ENCODE measurements at places on chromosomes 2 and 18.

DNA sequence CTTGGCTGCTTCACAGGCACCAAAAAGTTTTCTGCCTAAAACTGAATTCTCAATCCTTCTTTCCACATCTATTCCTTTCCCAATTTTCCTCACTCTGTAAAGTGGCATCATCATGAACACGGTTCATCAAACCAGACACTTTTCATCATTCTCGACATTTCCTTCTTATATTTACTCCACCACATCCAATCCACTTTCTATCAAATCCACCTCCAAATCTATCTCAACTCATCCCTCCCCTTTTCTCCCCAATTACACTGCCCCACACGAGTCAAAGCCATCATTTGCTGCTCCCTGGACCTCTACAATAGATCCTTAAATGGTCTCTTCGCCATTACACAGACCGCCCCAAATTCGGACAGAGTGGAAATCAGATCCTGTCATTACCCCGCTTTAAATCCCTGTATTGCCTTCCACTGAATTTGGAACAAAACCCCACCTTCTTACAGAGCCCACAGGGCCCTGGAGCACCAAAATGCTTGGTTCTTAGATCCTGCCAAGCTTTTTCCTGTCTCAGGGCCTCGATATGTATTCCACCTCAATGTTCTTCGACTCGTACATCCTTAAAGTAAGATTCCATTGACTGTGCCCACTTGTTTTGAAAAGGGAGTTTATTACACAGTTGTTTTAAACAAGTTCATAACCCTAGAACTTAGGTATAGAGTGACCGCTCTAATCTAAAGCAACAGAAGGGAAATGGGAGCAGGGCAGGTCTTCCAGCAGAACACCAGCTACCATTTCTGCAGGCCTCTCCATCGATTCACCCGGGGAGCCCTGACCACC, 856 bp downstream of the ACAA2 start:
- DNase-seq: no peak
- peak overlapping the region; percentile 98 for H3K27ac ChIP-seq
- peaks cover 17% of the 10 kb centered on the region for H3K27me3 ChIP-seq
- H3K4me1 ChIP-seq: peaks cover 72% of the 10 kb centered on the region
- H3K36me3 ChIP-seq: peaks cover 25% of the 10 kb centered on the region

- no peaks in the 10 kb centered on the region for H3K36me3 ChIP-seq
- no peak for DNase-seq
- no peak overlapping the region for H3K4me3 ChIP-seq
- peaks cover 28% of the 10 kb centered on the region for H3K4me1 ChIP-seq
- H3K27me3 ChIP-seq: no peaks in the 10 kb centered on the region
- H3K27ac ChIP-seq: peak overlapping the region; percentile 5
These were observed 48.7 kb downstream of the SERTAD2 start for GRCh38 chr2:64605026-64605471.

DNA sequence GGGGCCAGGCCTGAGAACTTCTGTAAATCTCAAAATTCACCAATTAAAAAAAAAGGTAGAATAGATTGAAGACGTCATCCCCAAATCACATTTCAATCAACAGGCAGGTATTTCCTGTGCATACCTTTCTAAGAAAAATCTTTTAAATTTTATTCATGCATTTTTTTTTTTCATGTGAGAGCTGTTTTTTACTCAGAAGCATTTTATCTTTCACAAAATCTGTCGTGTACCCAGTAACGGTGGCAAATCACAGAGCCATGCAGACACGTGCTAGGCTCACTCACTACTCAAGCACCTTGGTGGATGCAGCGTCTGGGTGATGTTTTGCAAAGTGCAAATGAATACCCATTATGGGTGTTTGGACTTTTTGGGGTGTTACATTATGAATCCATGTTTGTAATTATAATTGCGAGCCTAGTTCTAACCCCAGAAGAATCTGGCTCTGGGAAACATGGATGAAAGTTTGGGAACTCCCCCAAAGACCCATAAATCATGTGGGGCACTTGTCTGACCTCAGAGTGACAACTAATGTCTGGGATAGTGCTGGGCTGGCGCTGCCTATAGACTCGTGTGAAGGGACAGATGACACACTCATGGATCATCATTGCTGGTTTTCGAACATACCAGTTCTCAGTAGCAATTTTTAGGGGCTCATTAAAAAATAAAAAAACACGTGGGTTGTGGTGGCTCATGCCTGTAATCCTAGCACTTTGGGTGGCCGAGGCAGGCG, 335.2 kb downstream of the LPIN1 start:
- H3K27me3 ChIP-seq: peaks cover 4% of the 10 kb centered on the region
- H3K27ac ChIP-seq: no peak overlapping the region
- DNase-seq: no peak
- peaks cover 16% of the 10 kb centered on the region for H3K4me1 ChIP-seq
- no peaks in the 10 kb centered on the region for H3K36me3 ChIP-seq

DNA sequence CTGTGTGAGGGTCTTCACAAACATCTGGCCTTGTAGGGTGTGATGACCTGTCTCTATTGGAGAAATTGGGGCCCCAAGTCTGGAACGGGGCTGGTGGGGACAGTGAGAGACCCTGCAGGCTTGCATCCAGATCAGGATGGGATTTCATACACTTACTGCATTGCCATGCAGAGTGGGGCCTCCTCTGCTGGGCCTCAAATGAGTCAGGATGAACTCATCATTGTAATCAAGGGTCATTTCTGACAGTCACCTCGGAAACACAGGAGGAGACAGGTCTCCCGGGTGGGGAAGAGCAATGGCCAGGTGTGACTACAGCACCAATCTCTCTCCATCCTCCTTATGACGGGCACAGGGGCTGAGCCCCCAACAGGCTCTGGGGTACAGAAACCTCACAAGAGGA, 48.1 kb upstream of the GALR1 start:
- H3K4me1 ChIP-seq: no peaks in the 10 kb centered on the region
- no peaks in the 10 kb centered on the region for H3K36me3 ChIP-seq
- H3K27ac ChIP-seq: no peak overlapping the region
- no peak for DNase-seq
- H3K4me3 ChIP-seq: no peak overlapping the region

DNA sequence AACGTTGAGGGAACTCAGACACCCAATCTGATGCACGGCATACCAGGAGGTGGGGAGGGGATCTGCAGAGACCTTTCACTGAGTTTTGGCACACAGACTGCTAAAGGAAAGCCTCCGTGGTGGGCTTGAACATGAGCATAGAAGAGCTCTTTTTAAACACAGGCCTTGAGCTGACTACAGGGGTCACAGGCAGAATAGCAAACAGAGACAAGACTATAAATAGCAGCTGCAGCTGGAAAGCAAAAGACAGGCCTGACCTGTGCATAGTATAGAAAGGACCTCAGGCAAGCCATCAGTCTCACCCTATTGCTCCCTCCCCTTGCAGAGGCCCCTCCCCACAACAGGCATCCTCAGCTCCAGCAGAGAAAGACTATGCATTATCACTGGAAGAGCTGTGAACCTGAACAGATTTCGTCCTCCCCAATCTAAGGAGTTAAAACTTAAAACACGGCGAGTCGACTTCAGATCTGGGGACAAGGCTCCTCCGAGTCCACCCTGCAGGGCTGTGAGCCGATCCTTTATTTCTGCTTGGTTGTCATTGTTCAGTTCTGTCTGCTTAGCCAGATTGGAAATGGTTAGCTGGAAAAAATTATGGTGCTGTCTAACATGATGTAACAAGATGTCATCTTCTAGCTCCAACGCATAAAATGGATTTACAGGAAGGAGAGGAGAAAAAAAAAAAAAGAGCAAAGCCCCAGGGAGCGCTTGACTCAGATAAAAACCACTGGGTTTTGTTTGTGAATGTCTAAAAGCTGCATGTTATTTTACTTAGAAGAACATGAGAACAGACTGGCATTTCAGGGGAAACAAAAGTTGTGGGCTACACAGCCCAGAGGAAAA, 25.2 kb upstream of the LCLAT1 start:
- H3K27ac ChIP-seq: peak overlapping the region; percentile 89
- no peak for DNase-seq
- no peaks in the 10 kb centered on the region for H3K36me3 ChIP-seq
- H3K27me3 ChIP-seq: peaks cover 7% of the 10 kb centered on the region
- peaks cover 39% of the 10 kb centered on the region for H3K4me1 ChIP-seq

DNA sequence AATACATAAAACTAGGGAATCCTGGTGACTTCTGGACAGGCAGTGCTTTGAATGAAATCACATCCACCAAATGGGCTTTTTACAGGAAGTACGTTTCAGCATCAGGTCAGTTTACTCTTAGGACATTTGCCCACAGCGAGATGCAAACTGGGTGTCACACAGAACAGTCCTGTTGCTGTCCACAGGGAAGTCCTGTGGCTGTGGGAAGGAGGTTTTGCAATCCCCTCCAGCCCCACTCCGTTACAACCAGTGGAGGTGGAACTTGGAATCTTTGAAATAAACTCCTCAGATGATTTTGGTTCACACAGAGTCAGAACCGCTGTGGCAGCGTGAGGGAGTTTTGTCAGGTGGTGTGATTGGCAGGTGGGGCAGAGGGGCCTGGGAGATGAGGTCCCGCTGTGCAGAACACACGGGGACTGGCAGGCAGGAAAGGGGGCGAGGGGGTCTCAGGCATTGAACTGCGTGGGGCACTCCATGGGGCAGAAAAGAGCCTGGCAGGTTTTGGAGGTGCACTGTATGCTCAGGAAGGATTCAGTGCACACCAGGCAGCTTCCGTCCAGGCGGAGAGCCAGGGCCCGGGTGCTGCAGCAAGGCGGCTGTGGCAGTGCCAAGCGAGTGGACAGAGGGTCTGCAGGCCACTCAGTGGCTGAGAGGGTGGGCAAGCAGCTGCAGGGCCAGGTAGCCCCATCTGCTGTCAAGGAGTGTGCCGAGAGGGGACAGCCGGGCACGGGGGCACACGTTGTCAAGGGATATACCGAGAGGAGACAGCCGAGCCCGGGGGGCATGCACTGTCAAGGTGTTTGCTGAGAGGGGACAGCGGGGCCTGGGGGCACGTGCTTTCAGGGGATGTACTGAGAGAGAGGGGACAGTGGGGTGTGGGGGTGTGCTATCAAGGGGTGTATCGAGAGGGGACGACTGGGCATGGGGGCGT, 148.7 kb downstream of the LDLRAD4 start:
- no peaks in the 10 kb centered on the region for H3K27me3 ChIP-seq
- H3K4me3 ChIP-seq: no peak overlapping the region
- DNase-seq: no peak
- no peak overlapping the region for H3K27ac ChIP-seq
- H3K36me3 ChIP-seq: no peaks in the 10 kb centered on the region
- H3K4me1 ChIP-seq: no peaks in the 10 kb centered on the region

DNA sequence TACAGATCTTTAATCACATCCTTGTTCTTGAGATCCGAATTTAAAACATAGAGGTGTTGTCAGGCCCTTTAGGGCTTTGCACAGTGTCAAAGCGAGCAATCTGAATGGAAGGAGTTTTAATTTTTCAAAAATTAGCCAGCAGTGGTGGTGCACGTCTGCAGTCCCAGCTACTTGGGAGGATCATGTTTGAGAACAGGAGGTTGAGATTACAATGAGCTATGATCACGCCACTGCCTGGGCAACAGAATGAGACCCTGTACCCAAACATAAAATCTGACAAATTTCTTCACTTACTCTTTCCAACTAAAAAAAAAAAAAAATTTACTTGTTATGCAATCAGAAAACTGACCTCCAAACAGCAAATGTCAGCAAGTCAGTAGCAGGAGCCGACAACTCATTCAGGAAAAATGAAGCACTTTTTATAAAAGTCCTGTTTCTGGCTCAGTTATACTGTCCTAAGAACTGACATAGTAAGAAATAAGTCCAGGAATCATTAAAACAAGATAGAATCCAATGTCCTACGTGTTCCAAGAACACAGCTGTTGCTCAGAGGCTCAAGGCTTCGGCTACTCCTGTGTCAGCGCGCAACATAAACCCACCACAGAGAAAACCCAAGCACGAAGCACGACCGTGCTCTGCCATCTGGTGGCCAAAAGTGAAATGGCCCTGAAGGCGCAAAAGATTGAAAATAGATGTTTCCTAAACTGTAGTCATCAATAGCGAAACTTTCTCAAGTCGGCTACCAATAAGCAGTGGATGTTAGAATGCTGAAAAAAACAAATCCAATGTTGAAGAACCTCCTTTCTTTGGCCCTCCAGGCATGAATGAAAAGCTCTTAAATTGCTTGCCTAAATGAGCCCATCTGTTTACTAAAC, 138.1 kb downstream of the INO80D start:
- H3K36me3 ChIP-seq: peaks cover 8% of the 10 kb centered on the region
- peaks cover 16% of the 10 kb centered on the region for H3K27me3 ChIP-seq
- no peak overlapping the region for H3K27ac ChIP-seq
- DNase-seq: peak; percentile 26
- no peak overlapping the region for H3K4me3 ChIP-seq

DNA sequence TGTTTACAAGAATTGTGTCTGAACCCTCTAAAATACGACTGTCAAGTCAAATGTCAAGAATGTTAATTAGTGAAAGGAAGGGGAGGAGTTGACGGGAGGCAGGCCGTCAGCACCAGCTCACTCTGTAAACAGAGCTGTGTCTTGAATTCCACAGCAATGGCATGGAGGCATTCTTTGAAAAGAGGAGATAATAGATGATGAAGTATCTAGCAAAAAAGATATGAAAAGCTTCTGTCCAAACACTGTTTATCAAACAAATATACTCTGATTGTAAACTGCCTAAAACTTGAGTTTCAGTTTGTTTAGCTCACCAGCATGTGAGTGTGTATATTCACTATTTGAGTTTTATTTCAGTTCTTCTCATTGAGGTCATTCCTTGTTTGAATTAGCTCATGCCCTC, 94.7 kb upstream of the CDC42EP3 start:
- no peak for DNase-seq
- H3K36me3 ChIP-seq: no peaks in the 10 kb centered on the region
- H3K4me1 ChIP-seq: peaks cover 7% of the 10 kb centered on the region
- H3K27ac ChIP-seq: no peak overlapping the region

DNA sequence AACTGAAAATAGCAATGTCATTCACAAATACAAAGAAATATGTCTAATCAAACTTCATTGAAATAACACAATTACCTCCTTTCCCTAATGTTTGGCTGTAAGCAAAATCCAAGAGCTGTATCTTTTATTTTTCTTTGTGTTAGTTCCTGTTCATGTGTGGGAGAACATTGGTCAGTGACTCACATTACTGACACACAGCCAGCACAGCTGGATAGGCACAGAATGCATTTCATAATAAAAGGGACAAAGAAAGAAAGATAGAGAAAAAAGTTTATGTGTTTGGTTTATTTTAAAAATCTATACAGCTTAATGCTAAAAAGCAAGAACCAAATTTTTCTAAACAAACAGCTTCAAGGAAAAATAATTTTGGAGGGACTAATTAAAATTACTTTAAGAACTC, 185.6 kb upstream of the COL3A1 start:
- no peaks in the 10 kb centered on the region for H3K27me3 ChIP-seq
- H3K4me1 ChIP-seq: no peaks in the 10 kb centered on the region
- no peaks in the 10 kb centered on the region for H3K36me3 ChIP-seq
- no peak for DNase-seq
- no peak overlapping the region for H3K27ac ChIP-seq

DNA sequence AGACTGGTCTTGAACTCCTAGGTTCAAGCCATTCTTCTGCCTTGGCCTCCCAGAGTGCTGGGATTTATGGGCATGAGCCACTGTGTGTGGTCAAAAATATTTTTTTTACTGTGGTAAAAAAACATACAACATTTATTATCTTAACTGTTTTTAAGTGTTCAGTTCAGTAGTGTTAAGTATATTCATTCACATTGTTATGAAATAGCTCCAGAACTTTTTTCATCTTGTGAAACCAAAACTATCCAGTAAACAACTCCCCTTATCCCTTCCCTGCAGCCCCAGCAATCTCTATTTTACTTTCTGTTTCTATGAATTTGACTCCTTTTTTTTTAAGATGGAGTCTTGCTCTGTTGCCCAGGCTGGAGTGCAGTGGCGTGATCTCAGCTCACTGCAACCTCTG, 9.3 kb downstream of the RMC1 start:
- H3K4me3 ChIP-seq: no peak overlapping the region
- peaks cover 19% of the 10 kb centered on the region for H3K4me1 ChIP-seq
- H3K36me3 ChIP-seq: peaks cover 28% of the 10 kb centered on the region
- no peak for DNase-seq
- H3K27ac ChIP-seq: peak overlapping the region; percentile 66
